ENCODE measurements at places on chromosomes 16 and 17.

- DNase-seq = no peak
These were observed 41.3 kb downstream of the RBBP6 start for GRCh38 chr16:24580665-24581064.

- no peak for DNase-seq
These were observed 32.1 kb downstream of the IST1 start for GRCh38 chr16:71927383-71927782.

- no peak for DNase-seq
These were observed 82.4 kb upstream of the COX10 start for GRCh38 chr17:13986855-13987254.

- no peak for DNase-seq
These were observed 277.1 kb upstream of the SDK2 start for GRCh38 chr17:73921306-73921705.

- no peak for DNase-seq
These were observed 41.6 kb downstream of the SPAG9 start for GRCh38 chr17:51079049-51079448.

DNA sequence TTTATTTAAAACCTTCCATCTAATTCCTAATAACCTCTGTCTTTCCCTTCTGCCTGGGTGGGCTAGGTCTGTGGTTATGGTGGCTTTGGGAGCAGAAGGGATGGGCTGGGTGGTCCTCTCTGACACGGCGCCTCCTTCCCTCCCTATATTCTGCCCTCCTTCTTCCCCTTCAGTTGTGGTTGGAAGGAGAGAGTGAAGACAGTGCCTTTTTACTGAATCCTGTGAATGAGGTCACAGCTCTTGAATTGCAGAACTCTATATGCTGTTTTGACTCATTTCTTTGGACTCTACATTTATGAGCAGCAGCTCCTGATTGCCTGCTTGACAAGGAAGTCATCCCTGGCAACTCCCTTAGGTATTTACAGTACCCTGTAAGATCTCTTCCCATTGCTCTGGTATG is 256.0 kb upstream of the ELAC2 start:
- DNase-seq = no peak

GRCh38 chr16:56606476-56607108 is 1.8 kb upstream of the MT2A start:
- DNase-seq = no peak

DNA sequence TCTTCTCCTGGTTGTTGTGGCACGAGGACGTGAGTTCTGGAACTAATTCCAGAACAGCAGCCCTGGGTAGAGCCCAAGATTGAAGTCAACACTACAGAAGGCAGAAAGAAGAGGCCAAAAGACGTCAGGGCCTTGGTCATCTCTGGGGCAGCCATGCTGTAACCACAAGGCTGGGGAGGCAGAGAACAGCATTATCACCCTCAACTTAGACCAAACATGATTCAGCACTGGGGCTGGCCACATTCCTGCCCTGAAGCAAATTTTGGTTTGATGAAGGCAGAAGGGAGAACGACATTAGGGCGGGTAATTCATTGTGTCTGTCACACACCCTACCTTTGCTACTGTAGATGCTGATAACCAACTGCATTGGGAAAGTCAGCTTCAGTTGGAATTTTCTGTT is 9.7 kb upstream of the ALOX15B start:
- DNase-seq = no peak

- no peak for DNase-seq
These were observed 35.2 kb downstream of the TSC2 start for GRCh38 chr16:2082983-2083364.

DNA sequence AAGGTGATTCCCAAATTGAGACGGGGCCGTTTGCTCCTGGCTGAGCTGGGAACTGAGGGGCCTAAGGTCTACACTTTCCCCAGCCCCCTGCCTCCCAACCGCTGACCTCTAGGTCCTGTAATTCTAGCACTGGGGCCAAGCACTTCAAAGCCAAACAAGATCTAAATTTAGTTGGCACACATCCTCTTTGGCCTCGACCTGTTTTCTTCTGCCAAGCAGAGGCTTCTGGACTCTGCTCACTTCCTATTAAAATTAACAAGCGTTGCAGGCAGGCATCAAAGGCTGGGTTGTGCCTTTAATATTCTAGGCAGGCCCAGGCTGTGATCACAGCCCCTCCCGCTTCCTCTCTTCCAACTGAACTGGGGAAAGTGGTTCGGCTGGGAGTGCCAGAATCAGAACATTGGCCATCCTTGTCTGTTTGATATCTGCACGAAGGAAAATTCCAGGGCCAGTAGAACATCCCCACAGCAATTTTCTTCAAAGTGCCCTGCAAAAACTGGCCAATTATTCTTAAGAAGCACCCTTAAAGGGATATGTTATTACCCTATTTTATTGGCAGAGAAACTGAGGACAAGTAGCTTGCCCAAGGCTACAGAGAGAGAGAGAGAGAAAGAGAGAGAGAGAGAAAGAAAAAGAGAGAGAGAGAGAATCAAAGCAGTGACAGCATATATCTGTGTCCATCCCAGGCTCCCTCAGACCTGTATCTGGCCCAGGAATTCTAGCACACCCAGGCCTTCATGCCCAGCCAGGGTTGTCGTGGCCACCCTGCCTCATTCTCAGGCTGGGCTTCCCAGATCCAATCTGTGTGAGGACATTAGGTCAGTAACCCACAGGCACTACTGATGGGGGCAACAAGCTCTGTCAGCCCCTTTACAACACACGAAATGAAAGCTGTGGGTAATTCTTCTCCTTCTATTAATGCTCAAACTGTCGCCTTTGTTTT is 12.8 kb upstream of the MT4 start:
- no peak for DNase-seq

DNA sequence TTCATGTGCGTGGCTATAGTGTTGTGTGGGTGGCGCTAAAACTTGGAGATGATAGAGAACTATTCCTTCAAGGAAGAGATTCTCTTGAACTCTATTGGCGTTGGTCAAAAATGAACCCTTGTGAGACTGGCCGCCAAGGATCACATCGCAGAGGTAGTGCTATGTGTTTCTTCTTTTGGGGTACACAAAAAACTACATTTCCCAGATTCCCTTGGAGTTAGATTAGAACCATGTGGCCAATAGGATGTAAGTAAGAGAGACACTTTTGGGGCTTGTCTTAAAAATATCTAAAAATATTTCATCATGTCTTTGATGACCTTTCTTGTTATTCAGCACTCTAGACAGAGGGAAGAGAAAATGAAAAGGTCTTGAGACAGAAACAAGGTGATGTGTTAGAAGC is 25.4 kb upstream of the DYNLRB2 start:
- DNase-seq = no peak

GRCh38 chr16:73605309-73605708 is 557.4 kb upstream of the ZFHX3 start:
- no peak for DNase-seq

DNA sequence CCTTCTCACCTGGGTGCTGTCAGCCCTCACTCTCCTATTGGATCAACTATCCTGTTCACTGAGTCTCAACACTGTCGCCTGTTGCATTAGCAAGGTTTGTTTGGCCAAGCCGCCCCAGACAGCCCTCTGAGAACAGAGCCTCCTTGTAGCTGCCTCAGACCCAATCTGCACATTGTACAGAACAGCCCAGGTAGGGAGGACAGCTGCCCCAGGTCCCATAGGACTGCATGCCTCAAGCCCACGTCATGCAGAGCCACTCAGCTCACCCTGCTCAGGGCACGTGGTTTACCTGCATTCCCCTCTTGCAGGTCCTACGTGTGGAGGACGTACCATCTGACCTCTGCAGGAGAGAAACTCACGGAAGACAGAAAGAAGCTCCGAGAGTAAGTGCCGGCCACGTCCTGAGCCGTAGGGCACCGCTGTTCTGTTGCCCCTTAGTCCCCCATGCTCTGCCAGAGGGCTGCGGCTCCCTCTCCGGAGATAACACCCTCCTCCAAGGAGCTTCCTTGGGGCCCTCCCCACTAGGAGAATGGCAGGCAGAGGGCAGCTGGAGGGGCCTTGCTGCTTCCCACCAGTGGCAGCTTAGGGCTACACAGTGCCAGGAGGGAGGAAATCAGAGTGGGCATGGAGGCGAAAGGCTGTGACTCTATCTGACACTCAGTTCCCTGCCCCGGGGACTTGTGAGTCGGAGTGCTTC is 2.8 kb downstream of the SNRNP25 start:
- no peak for DNase-seq

DNA sequence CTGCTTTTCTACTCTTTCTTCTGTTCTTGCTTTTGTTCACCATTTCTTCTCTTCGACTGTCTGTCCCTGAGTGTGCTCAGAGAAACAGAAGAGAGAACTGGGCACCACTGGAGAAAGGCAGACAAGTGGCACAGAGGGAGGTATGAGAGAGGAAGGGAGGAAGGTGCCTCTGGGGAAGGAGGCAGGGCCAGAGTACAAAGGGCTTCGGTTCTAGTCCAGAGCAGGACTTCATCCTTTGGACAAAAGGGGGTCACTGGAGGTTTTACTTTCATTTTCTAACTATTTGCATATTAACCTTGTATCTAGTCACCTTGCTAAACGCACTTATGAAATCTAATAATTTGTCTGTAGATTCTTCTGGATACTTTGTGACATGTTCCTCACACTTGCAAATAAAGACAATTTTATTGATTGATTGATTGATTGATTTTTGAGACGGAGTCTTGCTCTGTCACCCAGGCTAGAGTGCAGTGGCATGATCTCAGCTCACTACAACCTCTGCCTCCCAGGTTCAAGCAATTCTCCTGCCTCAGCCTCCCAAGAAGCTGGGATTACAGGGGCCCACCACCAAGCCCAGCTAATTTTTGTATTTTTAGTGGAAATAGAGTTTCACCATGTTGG is 13.5 kb downstream of the ITGB4 start:
- DNase-seq = no peak

DNA sequence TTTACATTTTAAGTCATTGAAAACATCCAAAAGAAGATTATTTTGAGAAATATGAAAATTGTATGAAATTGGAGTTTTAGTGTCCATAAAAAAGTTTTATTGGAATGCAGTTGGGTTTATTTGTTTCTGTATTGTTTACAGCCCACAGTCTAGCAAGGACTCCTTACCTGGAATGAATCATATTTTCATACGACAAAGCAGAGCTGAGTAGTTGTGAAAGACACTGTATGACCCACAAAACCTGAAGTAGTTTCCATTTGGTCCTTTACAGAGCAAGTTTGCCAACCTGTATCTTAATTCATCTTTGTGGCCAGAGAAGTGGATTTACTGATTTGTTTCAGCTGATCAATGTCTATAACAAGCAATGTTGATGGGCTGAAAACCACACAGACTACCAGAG is 10.3 kb downstream of the CCL18 start:
- no peak for DNase-seq

DNA sequence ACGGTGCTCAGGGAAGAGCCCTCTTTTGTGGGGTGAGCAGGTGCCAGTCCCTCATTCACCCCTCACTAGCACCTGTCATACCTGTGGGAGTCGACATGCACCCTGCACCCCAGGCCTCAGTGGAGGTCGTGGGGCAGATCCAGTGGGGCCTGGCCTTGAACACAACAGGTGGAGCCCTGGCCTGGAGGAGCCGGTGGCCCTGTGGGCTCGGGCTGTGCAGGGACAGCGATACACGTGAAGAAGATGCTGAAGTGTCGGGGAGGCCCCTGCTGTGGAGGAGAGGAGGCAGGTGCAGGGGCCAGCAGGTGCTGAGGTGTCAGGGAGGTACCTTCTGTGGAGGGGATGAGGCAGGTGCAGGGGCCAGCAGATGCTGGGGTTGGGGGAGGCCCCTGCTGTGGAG is 31.8 kb downstream of the ZNF750 start:
- DNase-seq = no peak

DNA sequence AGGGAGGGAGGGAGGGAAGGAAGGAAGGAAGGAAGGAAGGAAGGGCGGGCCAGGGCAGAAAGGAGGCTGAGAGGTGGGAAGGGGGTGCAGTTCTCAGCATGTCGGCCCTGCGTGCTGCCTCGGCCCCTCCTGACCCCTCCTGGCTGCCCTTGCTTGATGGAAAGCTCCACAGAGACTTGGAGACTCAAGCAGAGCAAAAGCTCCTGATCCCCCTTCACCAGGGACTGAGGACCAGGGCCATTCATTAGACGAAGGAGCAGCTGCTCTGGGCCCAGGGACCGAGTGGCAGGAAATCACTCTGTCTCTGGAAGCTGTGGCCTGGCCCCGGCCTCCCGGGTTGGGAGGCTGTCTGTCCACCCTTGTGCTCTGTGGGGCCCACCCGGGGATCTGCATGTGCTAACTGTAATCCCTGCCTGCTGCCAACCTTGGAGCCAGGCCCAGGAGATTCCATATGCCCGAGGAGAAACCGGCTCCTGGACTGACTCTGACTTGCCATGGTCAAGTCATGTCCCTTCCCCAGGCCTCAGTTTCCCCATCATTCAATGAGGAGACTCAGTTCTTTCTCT is 27.4 kb upstream of the C1QL1 start:
- DNase-seq = no peak

- DNase-seq = no peak
These were observed 153.3 kb downstream of the CHD9 start for GRCh38 chr16:53207810-53208752.

DNA sequence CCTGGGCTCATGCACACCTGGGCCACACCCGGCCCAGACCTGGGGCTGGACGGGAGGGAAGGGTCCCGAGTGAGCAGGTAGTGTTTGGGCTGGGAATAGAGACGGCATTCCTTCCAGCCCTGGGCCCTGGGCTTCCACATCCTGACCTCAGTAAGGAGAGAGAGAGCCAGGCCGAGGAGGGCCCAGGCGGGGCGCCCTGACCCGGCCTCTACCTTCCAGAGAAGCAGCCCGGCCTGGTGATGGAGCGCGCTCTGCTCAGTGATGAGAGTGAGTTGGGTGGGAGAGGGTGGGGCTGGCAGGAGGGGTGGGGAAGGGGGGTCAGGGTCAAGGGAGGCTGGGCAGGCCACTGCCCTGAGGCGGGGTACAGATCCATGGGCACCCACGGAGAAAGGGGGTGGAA is 13.6 kb upstream of the MYO15B start:
- no peak for DNase-seq

DNA sequence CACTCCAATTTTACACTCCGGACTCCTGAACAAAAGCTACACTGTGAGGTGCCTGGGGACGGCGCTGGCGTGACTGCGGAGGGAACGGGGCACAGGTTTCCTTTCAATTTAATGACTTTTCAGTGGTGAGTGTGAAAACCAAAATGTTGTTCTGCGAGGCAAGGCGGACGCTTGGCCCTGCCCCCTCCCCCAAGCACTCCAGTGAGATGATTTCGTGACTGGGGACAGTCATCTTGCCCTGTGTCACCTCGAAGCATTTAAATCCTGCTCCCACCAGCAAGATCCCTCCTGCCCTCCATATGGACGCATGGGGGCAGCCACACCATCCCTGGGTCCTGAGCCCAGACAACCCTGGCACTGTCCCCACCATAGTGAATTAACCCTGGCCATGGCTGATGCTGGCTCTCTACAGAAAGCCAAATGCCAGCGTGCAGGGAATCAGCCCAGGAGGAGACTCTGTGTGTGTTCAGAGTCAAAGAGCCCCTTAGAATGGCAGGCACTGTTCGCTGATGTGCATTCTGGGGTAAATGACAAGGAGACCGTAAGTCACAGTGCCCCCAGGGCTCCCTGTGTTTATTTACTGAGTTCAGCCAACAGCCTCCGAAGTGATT is 41.0 kb downstream of the C16orf95 start:
- no peak for DNase-seq

- no peak for DNase-seq
These were observed 5.3 kb upstream of the WSCD1 start for GRCh38 chr17:6064868-6065267.

All from effector memory CD8-positive, alpha-beta T cell (primary cell).